Left cardiac atrium (tissue), 4 donors: ENCODE measurements at places on chromosomes 4 and X. TPM values are rescaled to one million over a fixed set of nuclear protein-coding genes. Genes with fewer than 3 reads are reported as not detected.

The FAM156A gene
- total RNA-seq, result 9.9 TPM

The DMP1 gene
- total RNA-seq, result not detected

The UGT2B10 gene
- total RNA-seq, result not detected

The IGSF1 gene
- 2.4 TPM for total RNA-seq

The CCDC120 gene
- total RNA-seq, result 2.4 TPM

The GJB1 gene
- total RNA-seq, result not detected

The ESX1 gene
- not detected for total RNA-seq

The RIBC1 gene
- total RNA-seq, result 0.26 TPM

The RHOXF2 gene
- not detected for total RNA-seq

The MAGED1 gene
- 73.8 TPM for total RNA-seq

The ARHGAP6 gene
- total RNA-seq, result 5.9 TPM

The RELL1 gene
- 29.4 TPM for total RNA-seq
